CD4-positive, alpha-beta T cell treated with Interleukin-1 beta for 1 hour (primary cell): ENCODE measurements at places on chromosomes 16 and 17.
A peak's percentile ranks its signal among the peaks of the same experiment; 100 is the strongest.

GRCh38 chr17:82600731-82601446, 47.4 kb downstream of the WDR45B start:
- DNase-seq, result no peak

- DNase-seq, result peak; percentile 97
These were observed at the start of gene DDX5 for GRCh38 chr17:64506201-64506575. Gene DDX5, minus strand, starts transcription at chr17:64506289. Its CDS starts 170 bp downstream, at chr17:64506119.

- peak; percentile 52 for DNase-seq
These were observed 438 bp downstream of the GRN start for GRCh38 chr17:44345454-44346026.

- no peak for DNase-seq
These were observed 42.7 kb downstream of the STAT3 start for GRCh38 chr17:42345396-42346073.

GRCh38 chr17:36989173-36989572, 40.4 kb downstream of the AATF start:
- no peak for DNase-seq
